SK-N-SH treated with all-trans-retinoic acid at 6 μM for 48 hours (cell line): ENCODE measurements at places on chromosomes 1 and 21.

- no peak for ATAC-seq
These were observed 201.6 kb downstream of the RWDD3 start for GRCh38 chr1:95435611-95436010.

GRCh38 chr1:116826818-116827606 is 72.8 kb downstream of the CD2 start:
- ATAC-seq, result no peak

GRCh38 chr21:43936247-43936967 is 71.4 kb downstream of the AGPAT3 start:
- ATAC-seq, result no peak

- ATAC-seq, result no peak
These were observed 60.5 kb upstream of the FOXD3 start for GRCh38 chr1:63261736-63262458.

- ATAC-seq, result no peak
These were observed 69.3 kb downstream of the SPAG17 start for GRCh38 chr1:118115567-118116295.

DNA sequence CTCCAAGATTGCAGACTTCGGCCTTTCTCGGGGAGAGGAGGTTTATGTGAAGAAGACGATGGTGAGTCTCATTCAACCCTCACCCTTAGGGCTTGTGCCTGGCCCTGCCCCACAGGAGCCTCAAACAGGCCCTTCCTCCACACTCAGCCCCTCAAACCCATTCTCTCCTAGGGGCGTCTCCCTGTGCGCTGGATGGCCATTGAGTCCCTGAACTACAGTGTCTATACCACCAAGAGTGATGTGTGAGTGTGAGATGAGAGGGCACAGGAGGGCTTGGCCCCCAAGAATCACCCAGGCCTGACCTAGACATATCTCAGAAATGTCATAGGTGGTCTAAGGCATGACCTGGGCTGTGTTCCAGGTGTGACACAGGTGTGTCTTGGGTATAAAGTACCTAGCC is 18.3 kb upstream of the MPL start:
- no peak for ATAC-seq

DNA sequence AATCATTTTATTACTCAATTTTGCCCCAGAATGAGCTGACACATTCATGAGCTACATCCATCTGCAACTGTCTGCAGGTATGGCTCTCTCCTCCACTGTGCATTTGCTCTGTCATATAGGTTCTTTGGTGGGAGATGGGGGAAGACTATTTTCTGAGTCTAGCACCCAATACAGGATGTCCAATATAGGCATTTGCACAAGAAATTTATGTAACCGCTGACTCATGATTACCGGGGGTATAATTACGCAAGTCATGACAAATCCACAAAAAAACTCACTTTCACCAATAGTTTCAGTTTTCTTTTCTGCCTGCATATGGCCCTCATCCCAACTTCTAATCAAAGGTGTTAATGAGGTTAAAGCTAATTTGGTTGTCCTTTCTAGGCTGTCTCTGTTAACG is 17.5 kb upstream of the VSIG8 start:
- ATAC-seq, result no peak

DNA sequence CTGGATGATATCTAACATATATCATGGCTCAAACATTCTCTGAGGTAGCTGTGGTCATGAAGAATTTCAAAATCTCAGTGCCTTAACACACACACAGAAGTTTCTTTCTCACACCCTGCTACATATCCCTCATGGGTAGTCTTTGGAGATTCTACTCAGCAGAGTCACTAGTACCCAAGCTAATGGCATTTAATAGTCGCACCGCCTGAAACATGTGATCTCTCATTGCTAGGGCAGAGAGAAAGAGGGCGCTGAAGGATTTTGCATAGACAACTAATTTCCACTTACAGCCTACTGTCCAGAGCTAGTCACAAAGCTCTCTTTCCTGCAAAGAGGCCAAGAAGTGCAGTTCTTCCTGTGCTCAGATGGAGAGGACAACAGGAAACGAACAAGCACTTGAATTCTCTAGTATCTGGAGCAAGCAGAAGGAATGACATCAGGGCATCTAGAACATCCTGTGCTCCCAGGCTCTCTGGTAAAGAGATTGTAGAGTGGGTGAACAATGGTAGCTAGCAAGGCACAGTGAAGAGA is 183.4 kb upstream of the PTBP2 start:
- peak; percentile 79 for ATAC-seq

- ATAC-seq, result no peak
These were observed 121.5 kb upstream of the SOD1 start for GRCh38 chr21:31537872-31538576.

DNA sequence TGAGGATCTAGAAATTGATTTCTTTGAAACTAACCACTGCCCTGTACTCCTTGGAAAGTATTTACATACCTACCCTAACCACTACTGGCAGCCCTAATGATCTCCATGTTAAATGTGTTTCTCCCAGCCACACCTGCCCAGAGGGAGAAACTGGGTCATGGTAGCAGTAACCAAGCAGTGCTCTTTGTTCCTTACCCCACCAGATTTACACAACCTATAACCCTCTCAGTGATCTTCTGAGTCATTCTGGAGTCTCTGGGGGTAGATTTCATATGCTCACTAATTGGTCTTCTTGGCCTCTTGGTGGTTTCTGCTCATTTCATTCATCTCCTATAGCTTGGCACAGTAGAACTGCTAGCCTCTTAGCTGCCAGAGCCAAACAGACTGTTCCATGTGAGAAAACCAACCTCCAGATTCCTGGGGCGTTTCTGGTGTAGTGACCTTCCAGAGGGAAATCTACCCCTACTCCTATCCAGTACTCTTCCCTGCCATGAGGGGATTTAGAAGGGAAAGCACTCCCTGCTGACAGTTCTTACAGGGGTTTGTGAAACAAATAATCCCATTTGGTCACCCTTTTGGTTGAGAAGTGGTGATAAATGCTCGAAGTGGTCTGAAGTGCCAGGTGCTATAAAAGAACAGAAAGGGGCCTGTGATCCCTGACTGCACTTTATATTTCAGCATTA is 36.2 kb upstream of the LRIG2 start:
- ATAC-seq, result no peak
